ENCODE measurements at places on chromosomes 6 and 20. TPM values are rescaled to one million over a fixed set of nuclear protein-coding genes. Genes with fewer than 3 reads are reported as not detected.

Gene HDGFL1
- not detected for total RNA-seq

Gene WFDC12
- total RNA-seq: not detected

DNA sequence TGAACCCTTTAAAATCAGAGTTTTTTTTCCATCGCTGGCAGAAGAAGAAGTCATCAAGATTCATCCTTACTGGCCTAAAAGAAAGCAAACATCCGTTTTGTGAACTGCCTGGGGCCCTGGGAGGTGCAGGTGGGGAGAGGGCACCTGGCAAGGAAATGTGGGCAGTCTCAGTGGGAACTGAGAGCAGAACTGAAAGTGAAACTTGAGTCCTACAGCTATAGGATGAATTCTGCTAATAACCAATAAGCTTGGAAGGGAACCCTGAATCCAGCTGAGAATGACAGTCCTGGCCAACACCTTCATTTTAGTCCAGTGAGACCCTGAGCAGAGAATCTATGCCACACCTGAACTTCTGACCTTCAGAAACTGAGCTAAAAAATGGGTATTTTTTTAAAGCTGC is 130.1 kb upstream of the ASCC3 start:
- H3K4me1 ChIP-seq: peaks cover 11% of the 10 kb centered on the region
- no peaks in the 10 kb centered on the region for H3K27me3 ChIP-seq
- no peak overlapping the region for H3K27ac ChIP-seq
- peak overlapping the region; percentile 77 for H3K4me3 ChIP-seq

- no peak overlapping the region for H3K4me3 ChIP-seq
- H3K36me3 ChIP-seq: peaks cover 12% of the 10 kb centered on the region
- peaks cover 51% of the 10 kb centered on the region for H3K4me1 ChIP-seq
- DNase-seq: no peak
- H3K27me3 ChIP-seq: peaks cover 8% of the 10 kb centered on the region
Observed at GRCh38 chr20:44689809-44690208, 25.4 kb upstream of the CCN5 start.

DNA sequence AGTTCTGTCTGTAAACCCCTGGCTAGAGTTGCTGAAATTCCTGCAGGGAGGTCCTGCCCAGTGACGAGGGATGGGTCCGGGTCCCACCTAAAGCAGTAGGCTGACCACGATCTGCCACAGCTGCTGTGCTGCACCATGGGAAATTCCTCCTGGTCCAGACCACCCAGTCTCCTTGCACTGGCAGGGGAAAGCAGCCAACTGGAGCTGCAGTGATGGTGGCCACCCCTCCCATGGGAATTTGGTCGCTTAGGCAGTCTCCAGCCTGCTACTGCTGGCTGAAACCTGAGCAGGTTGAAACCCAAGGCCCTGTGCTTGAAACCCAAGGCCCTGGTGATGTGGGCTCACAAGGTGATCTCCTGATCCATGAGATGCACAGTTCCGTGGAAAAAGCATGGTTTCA is 23.9 kb upstream of the MOXD1 start:
- H3K27ac ChIP-seq: no peak overlapping the region
- DNase-seq: no peak
- H3K4me3 ChIP-seq: no peak overlapping the region
- H3K36me3 ChIP-seq: peaks cover 36% of the 10 kb centered on the region

GRCh38 chr6:150145830-150146229 is 3.0 kb downstream of the PPP1R14C start:
- peaks cover 38% of the 10 kb centered on the region for H3K27me3 ChIP-seq
- H3K4me3 ChIP-seq: no peak overlapping the region
- H3K36me3 ChIP-seq: no peaks in the 10 kb centered on the region
- H3K4me1 ChIP-seq: peaks cover 5% of the 10 kb centered on the region
- H3K27ac ChIP-seq: no peak overlapping the region

GRCh38 chr6:170505306-170505705 is 47.8 kb downstream of the PSMB1 start:
- no peak for DNase-seq
- H3K27ac ChIP-seq: no peak overlapping the region
- H3K4me1 ChIP-seq: no peaks in the 10 kb centered on the region
- peaks cover 18% of the 10 kb centered on the region for H3K36me3 ChIP-seq
- peaks cover 15% of the 10 kb centered on the region for H3K27me3 ChIP-seq

DNA sequence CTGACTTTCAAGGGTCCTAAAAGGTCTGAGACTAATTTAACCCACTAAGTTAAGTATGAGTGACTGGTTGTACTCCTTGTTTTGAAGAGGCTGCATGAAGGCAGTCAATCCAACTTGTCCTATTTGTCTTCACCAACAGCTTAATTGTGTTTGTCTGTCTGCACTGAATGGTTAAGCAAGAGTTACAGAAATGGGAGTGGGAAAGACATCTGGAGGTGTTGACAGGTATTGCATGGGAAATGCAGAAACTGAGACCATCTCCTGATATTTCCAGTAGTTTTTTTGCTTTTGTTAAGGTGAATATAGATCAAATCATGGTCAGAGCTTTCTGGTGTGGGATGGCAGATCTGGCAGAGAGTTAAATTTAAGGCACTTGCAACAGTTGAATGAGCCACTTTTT is 6.5 kb downstream of the FUT9 start:
- no peak for DNase-seq
- no peaks in the 10 kb centered on the region for H3K4me1 ChIP-seq
- H3K36me3 ChIP-seq: no peaks in the 10 kb centered on the region
- H3K4me3 ChIP-seq: no peak overlapping the region

Measured in HFFc6 (cell line).